NCI-H69 (cell line): ENCODE measurements at places on chromosomes 11 and 22.

GRCh38 chr22:44595841-44596341 is 97.9 kb upstream of the RTL6 start:
- peak; percentile 65 for DNase-seq

DNA sequence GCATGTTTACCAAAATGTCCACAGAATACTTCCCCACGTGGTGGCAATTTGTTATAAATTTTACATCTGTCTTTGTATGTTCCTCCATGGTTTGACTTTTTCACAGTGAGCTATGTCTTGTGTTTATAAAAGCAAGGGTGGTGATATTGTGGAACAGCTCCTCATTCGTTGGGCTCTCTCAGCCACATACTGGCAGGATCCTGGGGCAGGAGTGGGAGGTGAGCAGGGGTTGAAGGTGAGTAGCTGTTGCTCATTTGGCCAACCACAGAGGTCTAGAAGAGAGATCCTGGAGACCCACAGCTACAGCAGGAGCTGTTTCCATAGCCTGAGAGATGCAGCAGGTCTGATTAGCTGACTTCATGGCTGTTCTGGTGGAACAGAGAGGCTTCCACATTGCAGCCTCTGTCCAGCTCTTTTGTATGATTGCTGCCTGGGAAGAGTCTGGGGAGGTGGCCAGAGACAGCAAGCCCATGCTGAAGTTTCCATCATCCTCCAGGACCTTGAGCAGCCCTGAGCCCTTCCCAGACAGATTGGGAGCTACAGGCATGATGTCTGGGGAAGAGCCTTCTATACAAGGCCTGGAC is 128.1 kb downstream of the LDLRAD3 start:
- DNase-seq = no peak

DNA sequence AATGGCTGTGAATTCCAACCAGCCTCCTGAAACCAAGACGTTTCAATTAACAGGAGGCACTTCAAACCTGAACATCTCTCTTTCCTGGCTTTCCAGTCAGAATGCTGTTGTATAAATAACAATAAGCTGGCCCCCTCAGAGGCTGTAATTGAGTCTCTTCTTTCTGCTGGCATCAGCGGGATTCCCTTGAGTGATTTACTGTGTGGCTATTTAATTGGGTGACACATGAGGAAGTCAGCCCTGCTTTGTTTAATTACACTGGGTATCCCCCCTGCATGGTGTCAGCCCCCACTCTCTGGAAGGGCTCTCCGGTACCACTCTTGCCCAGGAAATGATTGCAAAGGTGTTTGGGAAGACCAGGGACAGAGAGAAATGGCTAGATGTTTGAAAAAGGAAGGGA is 101.6 kb downstream of the NTM start:
- DNase-seq = no peak

DNA sequence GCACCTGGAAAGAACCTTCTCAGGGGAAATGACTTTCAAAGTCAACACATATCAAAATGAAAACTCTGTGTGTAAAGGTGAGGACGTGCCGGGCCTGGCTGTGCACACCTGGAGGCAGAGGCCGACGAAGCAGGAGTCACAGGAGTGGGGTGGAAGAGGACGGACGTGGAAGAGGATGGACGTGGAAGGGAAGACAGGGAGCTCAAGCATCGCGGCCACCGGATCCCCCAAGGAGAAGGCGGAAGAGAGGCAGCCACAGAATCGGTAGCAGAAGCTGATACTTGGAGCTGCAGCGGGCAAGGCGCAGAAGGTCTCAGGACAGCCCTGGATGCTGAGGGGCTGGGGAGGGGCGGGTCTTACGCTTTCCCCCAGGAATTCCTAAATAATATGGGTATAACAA is 519.8 kb downstream of the BRD1 start:
- no peak for DNase-seq

GRCh38 chr11:69711822-69712801 is 8.3 kb upstream of the FGF19 start:
- DNase-seq = peak; percentile 57

DNA sequence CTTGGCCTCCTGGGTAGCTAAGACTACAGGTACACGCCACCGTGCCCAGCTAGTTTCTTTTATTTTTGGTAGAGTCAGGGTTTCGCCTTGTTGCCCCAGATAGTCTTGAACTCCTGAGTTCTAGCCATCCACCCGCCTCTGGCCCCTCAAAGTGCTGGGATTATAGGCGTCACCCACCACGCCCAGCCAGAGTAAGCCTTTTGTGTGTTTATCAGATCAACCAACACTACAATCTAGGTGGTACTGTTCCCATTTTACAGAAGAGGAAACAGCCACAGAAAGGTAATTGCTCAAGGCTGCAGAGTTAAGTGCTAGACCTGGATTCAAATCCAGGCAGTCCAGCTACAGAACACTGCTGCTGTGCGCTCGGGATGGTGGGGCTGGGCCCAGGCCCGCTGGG is 3.1 kb downstream of the TOMM22 start:
- DNase-seq = no peak

- DNase-seq = no peak
Measured at GRCh38 chr11:104934594-104934993, 33.8 kb downstream of the CASP4 start.

GRCh38 chr11:35049859-35050531 is 89.0 kb upstream of the CD44 start:
- no peak for DNase-seq

- peak; percentile 29 for DNase-seq
Measured at GRCh38 chr11:101436511-101437142, 147.2 kb downstream of the TRPC6 start.

DNA sequence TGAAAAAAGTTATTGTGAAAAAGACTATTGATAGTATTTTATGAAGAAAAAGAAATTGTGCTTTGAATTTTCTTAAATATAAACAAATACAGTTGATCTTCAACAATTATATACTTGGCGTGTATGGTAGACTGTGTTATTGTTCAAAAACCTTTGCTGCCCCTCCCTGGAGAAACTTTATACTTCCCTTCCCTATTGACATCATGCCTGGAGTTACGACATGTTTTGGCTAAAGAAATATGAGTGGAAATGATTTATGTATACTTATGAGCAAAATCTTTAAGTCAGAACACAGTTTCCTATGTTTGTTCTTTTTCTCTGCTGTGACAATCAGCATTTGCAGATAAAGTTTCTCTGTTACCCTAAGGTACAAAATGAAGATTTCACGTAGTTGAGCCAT is 243.8 kb downstream of the TMEM135 start:
- peak; percentile 55 for DNase-seq

DNA sequence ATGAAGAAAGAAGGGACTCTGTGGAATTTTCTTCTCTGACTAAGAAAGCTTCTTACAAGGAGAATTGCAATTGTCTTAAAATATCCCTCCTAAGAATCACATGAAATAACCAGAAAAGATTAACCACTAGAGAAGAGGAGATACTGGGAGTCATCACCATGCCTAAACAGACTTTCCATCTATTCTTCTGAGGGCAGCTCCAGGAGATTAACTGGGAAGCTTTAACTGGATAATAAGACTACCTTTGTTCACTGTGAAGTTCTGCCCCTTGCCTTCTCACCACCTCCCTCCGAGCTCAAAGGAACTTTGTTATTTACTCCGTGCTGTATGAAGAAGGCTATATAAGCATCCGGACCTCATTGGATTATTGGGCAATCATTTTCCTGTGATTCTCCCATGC is 24.5 kb upstream of the MMP7 start:
- DNase-seq = no peak

DNA sequence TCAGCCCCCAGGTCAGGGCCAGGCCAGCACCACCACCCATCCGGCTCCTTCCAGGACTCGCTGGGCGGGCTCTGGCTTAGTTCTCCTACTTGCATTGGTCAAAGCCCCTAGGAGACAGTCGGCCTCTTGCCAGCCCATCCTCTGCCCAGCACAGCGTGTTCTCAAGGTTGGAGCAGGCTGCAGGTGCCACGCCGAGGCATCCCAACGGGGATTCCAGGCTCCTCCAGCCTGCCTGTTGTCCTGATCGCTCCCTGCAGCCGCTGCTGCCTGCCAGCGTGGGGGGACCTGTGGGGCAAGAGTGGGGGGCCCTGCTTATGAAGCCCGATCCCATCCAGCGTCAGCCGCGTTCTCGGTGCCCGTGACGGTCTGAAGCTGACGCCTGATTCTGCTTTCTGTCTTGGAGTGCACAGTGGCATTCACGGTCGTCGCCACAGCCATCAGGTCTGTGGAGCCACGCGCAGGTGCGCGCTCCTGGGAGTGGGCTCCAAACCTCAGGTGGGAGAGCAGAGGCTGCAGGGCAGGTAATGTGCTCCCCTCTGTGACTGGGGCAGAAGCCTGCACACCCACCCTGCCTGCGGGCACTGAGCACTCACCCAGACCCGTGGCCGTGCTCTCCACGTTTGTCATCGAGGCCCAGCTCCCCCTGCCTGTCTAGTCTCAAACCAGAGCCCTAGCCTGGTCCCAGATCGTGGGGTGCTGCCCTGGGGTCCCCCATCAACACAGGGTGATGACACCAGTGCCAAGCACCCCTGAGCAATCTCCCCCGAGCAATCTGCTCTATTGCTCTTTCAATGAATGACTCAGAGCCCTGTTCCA is 991.6 kb downstream of the BRD1 start:
- no peak for DNase-seq

- peak; percentile 24 for DNase-seq
Measured at GRCh38 chr11:73372375-73372993, 3.7 kb upstream of the RELT start.

- no peak for DNase-seq
Measured at GRCh38 chr11:36508743-36509142, 1.3 kb downstream of the TRAF6 start.

GRCh38 chr11:99739464-99740089 is 718.8 kb downstream of the CNTN5 start:
- DNase-seq = peak; percentile 68

DNA sequence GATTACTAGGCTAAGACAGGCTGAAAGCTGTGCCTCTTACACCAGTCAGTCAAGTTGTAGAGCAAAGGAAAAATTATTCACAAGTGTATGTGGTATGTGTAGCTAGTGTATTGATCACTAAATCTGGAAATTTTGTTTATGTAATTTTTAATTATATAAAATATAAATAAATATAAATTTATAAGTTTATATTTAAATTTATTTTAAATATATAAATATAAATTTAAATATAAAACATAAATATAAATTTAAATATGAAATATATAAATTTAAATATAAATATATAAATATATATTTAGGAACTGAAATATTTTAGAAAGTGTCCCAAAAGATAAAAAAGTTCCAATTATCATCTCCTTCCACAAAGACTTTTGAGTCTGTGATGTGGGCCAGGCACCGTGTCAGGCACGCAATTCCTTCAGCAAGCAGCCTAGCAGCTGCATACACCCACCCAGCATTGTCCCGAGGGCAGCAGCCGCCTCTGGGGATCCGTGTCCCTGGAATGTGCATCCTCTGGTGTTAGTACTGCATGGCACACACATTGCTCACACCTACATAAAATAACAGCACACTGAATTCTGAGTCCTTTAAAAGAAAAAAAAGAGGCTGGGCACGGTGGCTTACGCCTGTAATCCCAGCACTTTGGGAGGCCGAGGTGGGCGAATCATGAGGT is 1098.0 kb downstream of the BRD1 start:
- no peak for DNase-seq

GRCh38 chr11:36558571-36559413 is 9.0 kb upstream of the RAG1 start:
- no peak for DNase-seq

GRCh38 chr11:115126515-115127208 is 377.6 kb downstream of the CADM1 start:
- DNase-seq = no peak

- DNase-seq = no peak
Measured at GRCh38 chr22:39431821-39432251, 25.0 kb upstream of the MGAT3 start.

GRCh38 chr11:110508786-110509185 is 79.0 kb downstream of the FDX1 start:
- DNase-seq = no peak

GRCh38 chr11:43447151-43447550 is 88.4 kb downstream of the TTC17 start:
- no peak for DNase-seq

DNA sequence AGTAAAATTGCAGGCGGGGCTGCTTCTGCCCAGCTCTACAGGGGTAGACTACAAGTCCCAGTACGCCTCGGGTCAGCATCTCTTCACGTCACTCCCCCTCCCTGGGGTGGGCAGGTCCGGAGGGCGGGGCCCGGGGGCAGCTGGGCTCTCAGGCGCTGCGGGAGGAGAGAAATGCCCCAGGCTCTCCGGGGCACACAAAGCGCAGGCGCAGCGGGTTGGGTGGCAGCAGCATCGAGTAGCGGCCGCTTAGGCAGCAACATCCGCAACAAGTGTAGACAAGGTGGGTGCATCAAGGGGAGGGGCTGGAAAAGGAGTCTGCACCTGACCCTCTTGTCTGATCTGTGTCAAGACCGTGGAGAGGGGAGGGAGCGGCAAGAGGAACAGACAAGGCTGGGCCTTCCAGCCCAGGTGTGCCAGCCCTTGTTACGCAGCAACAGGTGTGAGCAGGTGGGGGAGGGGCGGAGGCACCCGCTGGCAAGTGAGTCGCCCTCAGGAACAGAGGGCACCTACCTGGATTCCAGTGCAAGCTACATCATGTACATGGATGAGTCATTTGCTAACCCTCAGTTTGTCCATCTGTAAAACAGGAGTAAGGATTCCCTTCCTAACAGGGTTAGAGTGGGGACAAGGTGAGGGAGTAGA is 1.2 kb downstream of the PLEKHB1 start:
- peak; percentile 98 for DNase-seq

DNA sequence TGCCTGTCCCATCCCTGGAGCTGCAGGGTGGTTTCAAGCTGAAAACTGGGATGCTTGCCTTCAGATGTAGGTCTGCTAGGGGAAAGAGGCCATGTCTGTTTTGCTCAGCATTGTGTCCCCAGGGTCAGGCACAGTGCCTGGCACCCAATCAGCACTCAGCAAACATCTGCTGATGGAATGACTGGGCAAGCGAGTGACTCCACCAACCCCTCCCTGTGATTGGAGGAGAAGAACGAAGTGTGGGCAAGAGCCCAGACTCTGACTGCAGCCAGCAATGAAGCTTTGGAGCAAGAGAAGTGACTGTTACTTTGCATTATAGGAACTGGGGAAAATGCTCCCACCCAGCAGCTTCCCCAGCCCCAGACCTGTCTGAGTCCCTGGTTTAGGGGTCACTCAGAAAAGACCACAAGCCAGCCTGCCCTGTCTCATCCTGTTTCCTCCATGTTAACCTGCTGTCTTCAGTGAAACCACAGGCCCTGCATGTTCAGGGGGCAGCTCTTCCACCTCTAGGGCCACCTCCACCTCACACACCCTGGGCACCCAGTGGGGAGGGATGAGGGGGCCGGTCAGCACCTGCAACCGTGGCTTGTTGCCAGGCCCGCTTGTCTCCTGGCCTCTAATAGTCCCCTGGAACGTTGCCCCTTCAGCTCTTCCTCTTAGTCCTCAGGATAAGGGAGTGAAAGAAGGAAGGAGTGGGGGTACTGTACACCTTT is 147.4 kb downstream of the TRIM29 start:
- DNase-seq = peak; percentile 35

GRCh38 chr11:15826826-15827225 is 529.5 kb downstream of the SOX6 start:
- DNase-seq = peak; percentile 68

- no peak for DNase-seq
Measured at GRCh38 chr11:103332409-103332808, 223.2 kb downstream of the DYNC2H1 start.

DNA sequence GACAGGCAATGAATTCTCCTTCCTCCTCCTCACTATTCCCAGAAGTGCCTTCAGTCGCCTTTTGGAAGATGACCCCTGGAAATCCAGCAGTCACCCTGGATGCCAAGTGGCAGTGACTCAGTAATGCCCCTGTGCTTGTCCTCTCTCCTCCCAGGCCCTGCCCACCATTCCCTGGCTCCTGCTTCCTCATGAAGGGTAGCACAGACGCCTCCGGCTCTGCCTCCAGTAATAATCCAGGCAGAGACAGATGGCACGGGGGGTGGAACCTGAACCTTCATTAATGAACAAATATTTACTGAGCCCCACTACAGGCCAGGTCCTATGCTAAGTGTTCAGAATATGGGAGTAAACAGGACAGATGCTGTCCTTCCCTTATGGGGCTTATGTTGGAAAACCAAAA is 23.2 kb downstream of the SYT13 start:
- peak; percentile 97 for DNase-seq
